ENCODE measurements at places on chromosomes 7 and 10.

- no peak for DNase-seq
These were observed 526.4 kb downstream of the KIF20B start for GRCh38 chr10:90227786-90228185.

DNA sequence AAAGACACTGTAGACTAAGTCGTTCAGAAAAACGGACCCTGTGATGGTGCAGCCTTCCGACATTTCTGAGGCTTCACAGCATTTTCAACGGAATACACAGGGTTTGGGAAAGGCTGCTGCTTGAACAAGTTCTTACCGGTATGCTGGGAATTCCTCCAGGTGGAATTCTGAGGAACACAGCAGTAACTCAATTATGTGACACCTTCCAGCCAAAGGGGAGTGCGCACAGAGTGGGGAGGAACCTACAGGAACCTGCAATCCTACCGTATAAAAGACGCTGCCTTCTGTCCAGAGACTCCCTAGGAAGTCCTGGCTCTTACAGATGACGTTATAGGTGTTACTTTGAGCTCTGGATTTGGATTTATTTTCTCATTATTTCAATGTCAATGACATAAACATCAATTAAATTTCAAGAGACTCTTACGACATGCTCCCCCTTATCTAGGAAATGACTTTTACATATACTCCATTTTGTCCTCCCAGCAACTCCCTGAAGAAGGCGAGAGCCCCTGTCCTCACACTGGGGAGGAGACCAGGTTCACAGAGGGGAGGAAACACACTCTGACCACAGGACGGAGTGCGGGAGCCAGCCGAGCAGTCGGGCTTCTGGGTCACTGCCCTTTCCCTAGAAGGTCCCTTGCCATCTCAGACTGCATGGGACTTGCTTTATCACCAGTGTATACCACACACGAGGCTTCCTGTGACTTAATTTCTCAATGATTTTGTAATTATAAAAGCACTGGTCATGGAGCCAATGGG, 27.9 kb downstream of the VIPR2 start:
- DNase-seq, result no peak

DNA sequence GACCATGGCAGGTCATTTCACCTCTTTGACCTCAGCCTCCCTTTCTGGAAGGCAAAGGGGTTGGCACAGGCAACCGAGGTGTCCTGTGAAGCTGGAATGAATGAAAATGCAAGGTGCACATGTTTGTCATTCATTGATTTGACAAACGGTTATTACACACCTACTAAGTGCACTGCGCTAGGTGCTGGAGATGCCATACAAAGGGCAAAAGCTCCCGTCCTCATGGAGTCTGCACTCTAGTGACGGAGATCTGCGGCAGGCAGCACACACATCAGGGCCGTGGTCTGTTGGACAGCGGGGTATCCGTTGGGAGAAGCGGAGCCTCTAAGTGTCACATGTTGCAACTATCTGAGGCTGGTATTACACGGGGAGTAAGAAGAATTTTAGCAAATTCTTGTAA, 44.2 kb downstream of the PRF1 start:
- DNase-seq, result no peak

DNA sequence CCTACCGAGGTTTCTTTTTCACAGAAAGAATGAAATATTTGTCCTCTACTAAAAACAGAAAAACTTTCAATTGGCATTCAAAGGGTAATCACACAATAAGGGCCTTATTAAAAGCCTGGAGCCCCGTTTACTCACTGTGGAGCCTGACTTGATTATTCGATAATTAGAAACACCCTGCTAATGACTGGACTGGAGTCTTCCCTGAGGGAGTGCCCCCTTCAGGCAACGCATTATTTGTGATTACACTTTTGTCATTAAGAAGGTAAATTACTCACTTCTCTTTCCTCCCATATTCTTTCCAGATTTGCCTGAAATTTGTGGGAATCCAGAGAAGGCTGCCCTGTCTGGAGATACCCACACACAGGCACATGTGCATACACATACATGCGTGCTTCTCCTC, 444.2 kb upstream of the NPVF start:
- DNase-seq, result no peak

DNA sequence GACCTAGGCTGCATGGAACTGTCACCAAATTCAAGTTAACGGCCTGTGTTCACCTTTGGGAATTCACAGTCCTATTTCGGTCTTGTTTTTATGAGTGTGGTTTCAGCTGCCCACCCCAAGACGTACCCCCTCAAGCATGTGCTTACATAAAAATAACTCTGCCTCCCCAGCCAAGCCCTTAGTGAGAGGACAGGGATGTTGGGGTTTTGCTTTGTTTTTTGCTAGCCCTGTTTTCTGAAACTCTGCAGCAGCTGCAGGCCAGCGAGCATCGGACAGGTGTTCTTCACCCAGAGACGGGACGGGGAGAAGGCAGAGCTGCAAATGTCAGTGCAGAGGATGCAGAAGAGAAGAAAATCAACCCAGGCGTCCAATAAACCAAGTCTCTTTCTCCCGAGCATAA, 13.5 kb downstream of the CHST15 start:
- no peak for DNase-seq

Data from activated CD4-positive, alpha-beta T cell treated with anti-CD3 and anti-CD28 coated beads, Interleukin-2, amount 10 ng/mL, durations not matched to agents 7 days and 5 days (primary cell).